ENCODE measurements at places on chromosomes 11 and 22. TPM values are rescaled to one million over a fixed set of nuclear protein-coding genes. Genes with fewer than 3 reads are reported as not detected.

GGTLC2 gene
- total RNA-seq = not detected

NLRP10 gene
- total RNA-seq = not detected

EIF3M gene
- 66.0 TPM for total RNA-seq

ADM2 gene
- total RNA-seq = not detected

SPTBN2 gene
- total RNA-seq = 234 TPM

SMIM35 gene
- total RNA-seq = not detected

LRP5 gene
- 7.5 TPM for total RNA-seq

TMEM132A gene
- total RNA-seq = 168 TPM

PYGM gene
- 27.3 TPM for total RNA-seq
